Left renal pelvis (tissue), 4 donors: ENCODE measurements at places on chromosomes 6 and 20.
A peak's percentile ranks its signal among the peaks of the same experiment; 100 is the strongest.

DNA sequence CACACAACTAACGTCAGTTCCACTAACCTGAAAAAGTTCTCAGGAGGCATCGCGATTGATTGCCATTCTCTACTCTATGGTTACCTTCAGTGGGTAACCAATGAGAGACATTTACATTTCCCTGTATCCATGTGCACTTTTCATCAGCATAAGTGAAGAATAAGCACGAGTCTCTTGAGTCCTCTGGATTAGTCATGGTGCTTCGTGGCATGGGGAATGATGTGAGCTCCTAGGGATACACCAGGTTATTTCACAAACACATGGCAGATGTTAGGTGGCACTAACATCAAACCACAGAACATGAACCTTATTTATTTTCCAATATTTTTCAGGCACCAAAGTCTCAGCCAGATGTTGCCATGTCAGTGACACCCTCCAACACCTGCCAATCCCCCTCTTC, 64.0 kb downstream of the FYN start:
- DNase-seq, result no peak

DNA sequence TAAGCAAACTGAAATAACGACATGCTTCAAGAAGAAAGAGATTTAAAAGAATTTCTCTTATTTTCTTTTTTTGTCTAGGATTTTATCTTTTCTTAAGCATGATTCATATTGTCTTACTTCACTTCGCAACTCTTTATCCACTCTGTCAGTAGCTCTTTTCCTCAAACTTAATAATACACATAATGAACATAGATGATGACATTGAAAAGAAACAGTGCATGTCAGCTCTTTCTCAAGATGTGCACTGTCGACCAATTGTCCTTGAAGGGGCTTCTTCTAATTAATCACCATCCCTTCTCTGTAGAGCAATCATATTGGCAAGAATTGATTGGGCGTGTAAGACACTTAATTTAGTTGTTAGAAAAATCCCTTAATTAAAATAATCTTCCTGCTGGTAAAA, 356.5 kb downstream of the EYS start:
- no peak for DNase-seq

- no peak for DNase-seq
Measured at GRCh38 chr6:105226598-105227294, 46.9 kb upstream of the POPDC3 start.

DNA sequence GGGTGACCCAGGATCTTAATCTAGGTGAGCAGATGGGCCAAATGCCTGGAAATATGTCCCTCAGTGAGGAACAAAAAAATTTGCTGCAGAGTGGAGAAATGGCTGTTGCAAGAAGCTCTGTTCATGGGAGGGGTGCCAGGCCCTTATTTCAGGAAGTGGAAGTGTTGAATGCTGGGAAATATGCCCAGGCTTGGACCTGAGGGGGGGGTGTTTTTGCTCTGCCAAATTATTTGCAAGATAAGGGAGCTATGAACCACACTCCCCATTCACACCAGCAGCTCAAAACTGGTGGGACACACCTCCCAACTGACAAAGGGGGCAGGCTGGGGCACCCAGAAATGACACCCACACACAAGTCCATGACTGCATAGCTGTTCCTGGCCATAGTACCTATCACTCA, 8.7 kb downstream of the CST4 start:
- no peak for DNase-seq

GRCh38 chr6:152176268-152176667, 368.8 kb downstream of the ESR1 start:
- DNase-seq, result no peak

DNA sequence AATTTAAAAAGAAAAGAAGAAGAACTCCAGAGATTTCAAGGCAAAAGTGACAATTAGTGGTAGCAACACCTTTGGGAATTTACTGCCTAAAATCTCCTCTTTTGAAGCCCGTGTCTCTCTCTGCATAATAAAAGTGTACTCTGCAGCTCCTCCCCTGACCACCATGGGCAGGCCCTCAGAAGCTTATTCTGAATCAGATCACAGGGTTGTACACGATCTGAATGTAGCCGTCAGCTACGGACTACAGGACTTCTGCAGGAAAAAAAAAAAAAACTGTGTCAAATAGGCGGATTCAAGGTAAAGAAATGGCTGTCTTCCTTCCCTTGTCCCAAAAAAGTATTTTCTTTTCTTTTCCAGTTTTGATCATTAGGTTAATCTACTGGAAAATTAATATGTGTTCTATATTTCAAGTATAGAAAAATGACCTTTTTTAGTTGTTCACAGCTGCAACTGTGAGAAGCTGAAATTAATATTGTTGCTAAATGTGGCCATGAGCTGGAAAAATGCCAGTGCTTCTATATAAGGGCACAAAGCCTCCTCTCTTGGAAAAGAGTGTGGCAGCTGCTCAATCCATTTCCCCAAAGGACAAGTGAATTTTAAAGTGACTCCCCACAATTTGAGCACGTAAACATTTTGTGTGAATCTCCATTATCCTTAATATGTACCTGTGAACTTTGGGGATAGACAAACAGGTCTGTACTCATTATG, 397.4 kb downstream of the C6orf118 start:
- DNase-seq, result no peak

DNA sequence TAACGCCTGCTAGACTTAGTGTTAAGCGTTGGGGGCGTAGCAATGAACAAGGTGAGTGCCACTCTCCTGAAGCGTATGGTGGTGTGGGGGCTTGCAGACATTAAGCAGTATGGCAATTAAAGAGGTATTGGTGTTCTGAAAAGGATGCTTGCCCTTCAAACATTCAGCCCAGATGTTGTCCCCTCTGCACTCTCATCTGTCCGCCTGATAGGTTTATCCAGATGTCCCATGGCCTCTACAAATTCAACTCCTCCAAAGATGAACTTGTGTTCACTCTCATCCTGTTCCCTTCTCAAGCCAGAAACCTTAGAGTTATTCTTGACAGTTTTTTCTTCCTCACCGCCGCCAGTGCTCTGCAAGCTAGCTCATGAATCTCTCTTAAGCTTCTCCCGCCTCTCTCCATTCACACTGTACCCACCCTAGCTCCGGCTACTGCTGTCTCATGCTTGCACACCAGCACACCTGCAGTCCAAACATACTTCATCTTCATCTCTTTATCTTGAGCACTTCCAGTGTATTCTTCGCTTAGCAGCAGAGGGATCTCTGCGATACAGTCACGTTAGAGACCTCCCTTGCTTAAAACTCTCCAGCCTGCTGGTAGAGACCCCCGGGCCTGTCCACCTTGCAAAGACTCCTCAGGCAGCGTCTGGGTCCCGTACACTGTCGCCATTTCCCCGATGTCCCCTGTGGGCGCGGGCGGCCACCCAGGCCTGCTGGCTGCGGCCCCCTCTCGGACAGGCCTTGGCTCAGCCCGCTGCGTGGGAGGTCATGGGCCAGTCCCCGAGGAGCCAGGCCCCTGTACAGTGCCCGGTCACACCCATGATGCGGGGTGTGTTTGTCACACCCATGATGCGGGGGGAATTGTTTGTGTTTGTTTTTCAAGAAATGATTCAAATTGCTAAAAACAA, 962 bp downstream of the DDX27 start:
- no peak for DNase-seq

DNA sequence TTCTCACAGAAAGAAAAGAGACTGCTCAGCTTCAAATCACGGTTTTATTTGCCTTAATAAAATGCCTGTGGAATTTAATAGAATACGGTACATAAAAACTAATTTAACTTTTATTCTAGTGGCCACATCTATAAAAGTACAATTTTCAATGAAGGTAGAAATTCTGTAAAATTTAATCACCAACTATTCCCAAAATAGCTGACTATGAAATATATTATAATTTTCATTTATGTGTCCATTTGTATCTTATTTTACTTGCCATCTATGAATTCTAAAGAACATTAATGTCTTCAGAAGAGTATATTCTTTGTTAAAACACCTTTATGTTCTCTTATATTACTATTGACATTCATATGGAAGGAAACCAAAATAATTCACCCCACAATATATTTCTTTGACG, 192.6 kb downstream of the BTBD3 start:
- no peak for DNase-seq

GRCh38 chr6:26224940-26225847, 138.0 kb downstream of the HFE start:
- peak; percentile 90 for DNase-seq

GRCh38 chr6:116966675-116967576, 89.9 kb downstream of the RFX6 start:
- DNase-seq, result no peak

DNA sequence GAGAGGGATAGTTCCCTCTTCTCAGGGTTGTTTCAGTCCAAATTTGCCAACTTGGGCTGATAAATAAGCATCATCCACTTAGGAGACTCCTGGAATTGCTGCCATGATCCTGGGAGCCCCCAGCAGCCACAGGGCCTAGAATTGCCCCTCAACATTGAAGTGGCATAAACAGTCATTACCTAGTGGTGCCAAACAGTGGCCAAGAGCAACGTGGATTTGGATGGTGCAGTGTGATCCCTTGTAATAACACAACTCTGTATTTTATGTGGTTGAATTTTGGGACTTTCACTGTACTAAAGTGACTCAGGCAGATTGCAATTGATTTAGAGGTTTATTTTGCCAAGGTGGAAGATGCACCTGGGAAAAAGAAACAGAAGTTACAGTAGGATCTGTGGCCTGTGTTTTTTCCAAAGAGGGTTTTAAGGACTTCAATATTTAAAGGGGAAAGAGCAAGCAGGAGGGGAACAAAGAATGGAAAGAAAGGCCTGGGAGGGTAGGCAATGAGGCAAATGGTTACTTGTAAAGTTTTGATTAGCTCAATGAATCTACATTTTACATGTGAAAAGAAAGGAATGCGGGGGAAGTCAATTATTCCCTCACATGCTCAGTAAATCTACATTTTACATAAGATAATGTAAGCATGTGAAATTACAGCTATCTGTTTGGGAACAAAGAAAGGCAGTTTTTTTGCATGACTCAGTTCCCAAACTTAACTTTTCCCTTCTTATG, 168.0 kb upstream of the NOX3 start:
- no peak for DNase-seq

DNA sequence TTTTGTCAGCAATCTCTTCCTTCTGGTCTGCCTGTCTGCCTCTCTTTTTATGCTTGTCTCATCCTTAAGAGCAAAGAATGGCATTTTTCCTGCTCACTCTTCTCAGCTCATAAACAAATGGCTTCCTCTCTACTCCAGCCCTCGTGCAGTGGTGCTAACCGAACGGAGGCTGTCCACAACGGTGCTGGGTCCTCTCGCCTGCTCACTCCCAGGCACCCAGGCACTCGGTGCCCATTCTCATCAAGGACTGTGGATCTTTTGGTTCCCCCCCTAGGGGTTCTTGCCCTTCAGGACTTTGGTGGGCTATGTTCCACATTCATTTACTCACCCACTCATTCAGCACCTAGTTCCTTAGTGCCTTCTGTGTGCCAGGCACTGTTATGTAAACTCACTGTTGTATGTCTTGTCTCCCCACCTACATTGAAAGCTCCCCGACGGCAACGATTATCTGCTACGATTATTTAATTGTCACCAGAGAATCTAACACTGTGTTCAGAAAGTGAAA, 113.9 kb downstream of the FYN start:
- DNase-seq, result no peak

DNA sequence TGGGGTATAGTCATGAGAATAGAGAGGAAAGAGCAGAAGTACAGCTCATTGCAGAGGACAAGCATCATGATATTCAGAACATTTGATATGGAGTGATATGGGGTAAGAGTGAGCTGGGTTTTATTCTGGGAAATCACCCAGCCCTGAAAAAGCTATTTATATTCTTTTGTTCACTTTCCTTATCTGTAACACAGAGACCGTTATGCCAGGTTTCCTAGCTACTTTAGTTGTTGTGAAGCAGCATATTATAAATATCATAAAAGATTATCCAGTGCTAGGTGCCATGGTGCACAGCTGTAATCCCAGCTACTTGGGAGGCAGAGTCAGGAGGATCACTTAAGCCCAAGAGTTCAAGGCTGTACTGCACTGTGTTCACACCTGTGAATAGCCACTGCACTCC, 9.8 kb upstream of the DEFB129 start:
- DNase-seq, result no peak

DNA sequence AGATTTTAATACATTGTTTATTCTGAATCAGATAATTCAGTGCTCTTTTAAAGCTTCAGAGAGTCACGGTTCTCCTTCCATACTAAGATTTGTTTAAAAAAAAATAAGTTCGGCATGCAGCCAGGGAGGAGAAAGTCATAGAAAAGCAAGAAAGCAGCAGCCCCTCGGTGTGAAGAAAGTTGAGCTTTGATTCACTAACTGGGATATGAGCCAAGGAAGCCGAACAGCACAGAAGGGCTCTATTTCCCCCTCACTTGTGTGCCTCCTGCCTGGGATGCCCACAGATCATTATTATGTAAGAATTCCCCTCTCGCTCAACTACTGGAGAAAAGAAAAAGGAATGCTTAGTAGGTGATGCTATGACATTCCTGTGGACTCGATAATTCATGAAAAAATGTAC, 69.3 kb upstream of the SYNJ2 start:
- DNase-seq, result no peak

DNA sequence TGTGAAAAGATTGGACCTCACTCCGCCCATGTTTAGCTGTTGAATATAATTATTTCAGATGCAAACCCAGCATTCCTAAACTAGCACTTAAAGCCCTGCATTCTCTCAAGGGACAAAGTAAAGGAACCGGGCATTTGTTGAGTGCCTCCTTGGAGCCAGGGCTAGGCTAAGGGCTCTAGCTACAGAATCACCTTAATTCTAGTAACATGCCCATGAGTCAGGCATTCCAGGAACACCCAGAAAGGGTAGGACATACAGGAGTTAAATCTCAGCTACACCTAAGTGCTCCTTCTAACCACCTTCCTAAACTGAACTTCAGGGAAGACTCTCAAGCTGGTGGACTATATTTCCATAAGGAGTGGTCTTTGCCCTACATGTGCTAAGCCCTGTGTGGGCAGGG, 89.4 kb downstream of the SLC24A3 start:
- no peak for DNase-seq

DNA sequence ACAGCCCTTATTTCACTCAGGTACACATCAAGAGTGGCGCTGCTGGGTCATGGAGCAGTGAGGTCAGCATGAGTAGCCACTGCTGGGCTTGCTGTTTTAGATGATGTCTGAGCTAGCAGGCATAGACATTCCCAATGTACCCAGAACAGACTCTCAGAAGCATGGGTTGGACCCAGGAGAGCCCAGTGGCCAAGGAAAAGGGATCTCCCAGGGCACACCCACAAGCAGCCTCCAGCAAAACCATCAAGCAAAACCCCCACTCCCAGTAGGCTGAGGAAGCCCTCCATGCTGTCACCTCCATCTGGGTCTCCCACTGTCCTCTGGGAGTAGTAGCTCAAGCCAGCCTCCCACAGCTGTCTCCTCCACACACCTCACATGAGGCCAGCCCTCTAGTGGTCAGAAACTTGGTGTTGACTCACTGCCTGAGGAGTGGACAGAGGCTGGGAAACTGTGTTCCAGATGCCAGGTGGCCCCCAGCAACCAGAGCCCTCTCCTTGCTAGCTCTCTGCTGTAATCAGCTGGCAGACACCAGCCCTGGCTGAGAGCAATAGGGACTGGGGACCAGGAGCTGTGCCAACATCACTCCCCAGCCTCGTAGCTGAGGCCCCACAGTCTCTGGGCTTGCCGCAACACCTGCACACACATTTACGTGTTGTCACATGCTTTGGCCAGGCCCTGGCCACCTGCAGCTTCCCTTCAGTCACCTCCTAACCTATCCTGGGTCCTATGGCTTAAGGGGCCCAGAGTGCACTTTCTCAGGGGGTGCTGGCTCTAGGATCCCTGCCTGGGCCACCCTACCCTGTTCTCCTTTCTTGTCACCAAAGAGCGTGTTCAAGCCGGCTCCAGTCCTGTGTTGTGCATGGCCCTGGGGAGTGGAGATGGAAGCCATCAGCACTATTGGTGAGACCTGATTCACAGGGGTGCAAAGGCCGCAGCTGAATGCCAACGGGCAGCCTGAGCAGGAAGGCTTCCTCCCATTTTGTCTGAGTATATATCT, 1.9 kb upstream of the AP5S1 start:
- DNase-seq, result no peak

GRCh38 chr20:52432740-52433139, 241.2 kb upstream of the ZFP64 start:
- DNase-seq, result no peak
